ENCODE measurements at places on chromosomes 1 and 21.

DNA sequence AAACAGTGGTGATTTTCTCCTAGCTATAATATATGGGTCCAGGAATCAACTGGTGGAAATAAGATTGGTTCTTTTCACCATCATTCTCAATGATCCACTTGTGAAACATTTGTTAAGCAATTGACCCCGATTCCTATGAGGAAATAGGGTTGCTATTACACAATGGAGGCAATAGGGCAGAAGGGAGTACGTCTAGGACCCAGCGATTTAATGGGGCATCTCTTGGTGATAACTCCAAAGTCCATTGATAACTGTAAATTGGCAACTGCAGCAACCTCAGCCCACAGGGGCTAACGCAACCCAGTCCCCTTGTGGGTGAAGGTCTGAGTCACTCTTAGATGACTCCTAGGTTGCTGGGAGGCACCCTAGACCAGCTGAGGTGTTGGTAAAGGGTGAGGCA, 62.5 kb upstream of the BARHL2 start:
- no peak for DNase-seq

- DNase-seq: no peak
Observed at GRCh38 chr1:32392325-32392724, 1.9 kb downstream of the BSDC1 start.

DNA sequence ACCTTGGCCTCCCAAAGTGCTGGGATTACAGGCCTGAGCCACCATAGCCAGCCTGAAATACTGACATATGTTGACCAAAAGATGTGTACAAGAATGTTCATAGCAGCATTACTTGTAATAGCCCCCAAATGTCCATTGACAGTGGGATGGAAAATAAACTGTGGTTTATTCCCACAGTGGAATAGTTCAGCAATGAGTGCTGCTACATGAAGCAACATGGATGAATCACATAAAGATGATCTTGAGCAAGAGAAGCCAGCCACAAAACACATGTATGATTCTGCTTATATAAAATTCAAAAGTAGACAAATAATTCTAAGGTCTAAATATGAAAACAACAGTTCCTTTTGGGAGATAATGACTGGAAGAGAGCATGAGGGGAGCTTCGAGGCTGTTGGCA, 9.1 kb upstream of the CREG1 start:
- no peak for DNase-seq

DNA sequence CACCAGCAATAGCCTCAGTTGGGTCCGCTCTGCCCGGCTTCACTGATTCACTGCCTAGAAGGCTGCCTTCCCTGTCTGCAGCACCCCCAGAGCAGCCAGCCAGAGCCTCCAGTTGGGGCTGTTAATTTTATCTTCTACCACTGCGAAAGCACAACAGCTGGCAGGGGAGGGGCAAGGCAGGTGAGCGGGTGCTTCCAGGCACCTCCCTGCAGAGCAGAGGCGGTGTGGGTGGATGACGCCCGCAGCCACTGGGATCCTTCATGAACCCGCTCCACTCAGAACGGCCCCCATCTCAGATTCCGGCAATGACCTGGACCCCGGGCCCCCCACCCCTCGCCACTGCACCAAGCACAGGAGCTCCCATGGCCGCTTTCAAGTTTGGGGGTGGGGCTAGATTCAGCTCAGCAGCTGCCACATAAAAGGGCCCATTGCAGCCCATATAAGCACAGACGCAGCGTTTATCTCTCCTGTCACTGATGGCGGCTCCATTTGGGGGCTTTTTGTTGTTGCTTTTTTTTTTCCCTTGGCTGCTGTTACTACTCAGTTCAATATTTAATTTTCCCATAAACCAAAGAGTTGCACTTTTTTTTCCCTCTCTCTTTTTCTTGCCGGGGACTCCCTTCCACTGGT, 128.0 kb upstream of the KLHDC7A start:
- DNase-seq: no peak

- peak; percentile 71 for DNase-seq
Observed at GRCh38 chr1:21651214-21652042, 17.7 kb downstream of the RAP1GAP start.

- no peak for DNase-seq
Observed at GRCh38 chr1:88736633-88737248, 52.7 kb downstream of the PKN2 start.

DNA sequence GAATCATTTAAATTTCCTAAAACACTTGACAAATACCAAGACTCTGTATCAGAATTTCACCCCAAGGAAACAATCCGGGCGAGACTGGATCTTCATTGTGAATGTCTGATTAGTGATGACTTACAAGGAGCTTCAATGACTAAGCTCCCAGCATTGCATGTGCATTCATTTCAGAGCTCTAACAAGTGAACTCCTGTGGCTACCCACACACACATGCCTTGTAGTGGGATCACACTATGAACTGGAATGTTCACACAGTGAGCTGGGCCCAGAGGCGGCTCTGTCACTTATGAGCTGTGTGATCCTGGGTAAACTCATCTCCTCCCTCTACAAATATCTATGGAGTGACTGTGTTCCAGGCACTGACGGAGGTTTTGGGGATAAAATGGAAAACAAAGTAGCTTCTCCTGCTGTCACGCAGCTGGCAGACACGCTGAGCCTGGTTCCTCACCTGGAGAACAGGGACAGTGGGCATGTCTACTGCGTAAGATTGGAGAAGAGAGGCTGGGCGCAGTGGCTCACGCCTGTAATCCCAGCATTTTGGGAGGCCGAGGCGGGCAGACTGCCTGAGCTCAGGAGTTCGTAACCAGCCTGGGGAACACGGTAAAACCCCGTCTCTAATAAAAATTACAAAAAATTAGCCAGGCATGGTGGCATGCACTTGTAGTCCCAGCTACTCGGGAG, 56.9 kb downstream of the CLSTN1 start:
- DNase-seq: no peak

- no peak for DNase-seq
Observed at GRCh38 chr1:184487531-184488193, 100.8 kb downstream of the C1orf21 start.

GRCh38 chr1:174068000-174068399, 45.8 kb upstream of the RC3H1 start:
- no peak for DNase-seq

- DNase-seq: no peak
Observed at GRCh38 chr1:8232036-8232757, 85.7 kb upstream of the SLC45A1 start.

GRCh38 chr21:29145354-29145782, 14.9 kb downstream of the MAP3K7CL start:
- no peak for DNase-seq

DNA sequence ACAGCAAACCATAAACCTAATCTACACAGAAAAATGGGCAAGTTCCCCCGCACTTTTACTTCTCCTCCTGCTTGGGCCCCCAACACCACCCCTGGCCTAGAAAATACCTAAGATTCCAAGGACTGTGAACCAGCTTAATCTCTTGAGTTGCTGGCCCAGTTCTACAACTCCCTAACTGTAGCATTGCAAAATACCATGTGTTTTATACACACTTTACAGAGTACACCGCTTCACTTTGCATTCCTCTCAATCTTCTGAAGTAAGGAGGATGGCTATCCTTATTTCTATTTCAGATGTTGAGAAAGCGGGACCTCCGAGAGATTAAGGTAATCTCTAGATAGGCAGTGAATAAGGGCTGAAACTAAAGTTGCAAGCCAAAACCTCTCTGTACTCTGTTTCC, 408.3 kb upstream of the NR5A2 start:
- DNase-seq: no peak

DNA sequence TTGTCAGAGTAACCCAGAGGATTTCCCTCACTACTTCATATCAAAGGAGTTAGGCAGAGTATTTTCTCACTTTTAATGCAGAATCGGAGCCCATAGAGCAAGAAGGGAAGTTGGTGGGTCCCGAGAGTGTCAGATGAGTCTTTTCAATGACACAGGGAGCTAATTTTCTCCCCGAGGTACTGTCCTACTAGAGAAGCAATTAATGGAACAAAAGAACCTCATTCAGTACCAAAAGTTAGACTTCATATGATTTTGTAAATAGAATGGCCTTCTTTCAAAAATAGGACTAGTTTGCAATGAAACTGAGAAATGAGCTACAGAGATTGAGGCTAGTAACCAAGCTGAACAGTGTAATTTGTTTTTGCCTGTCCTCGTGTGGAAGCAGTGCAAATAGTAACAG, 3.9 kb downstream of the NCAM2 start:
- no peak for DNase-seq

GRCh38 chr1:14899686-14900085, 253.9 kb upstream of the TMEM51 start:
- DNase-seq: no peak

DNA sequence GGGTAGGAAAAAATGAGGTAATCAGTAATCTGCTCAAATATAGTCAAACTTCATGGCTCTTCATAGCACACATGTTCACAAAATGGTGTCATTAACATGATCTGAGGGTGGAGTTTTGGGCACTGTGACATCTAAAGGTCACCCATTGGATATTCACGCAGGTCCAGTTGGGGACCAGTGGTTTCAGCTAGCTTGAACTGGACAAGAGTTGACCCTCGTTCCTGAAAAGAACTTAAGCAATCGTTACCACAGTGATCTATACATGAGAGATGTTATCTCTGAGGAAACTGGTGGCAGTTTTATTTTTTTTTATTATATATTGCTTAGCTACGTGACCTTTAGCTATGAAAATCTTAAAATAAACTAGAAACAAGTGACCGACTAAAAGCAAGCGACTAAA, 3.0 kb upstream of the OR2C3 start:
- DNase-seq: no peak

Measured in right cardiac atrium (tissue), 5 donors.